Germinal center (tissue), 1 donor: ENCODE measurements at places on chromosomes 4 and X.

DNA sequence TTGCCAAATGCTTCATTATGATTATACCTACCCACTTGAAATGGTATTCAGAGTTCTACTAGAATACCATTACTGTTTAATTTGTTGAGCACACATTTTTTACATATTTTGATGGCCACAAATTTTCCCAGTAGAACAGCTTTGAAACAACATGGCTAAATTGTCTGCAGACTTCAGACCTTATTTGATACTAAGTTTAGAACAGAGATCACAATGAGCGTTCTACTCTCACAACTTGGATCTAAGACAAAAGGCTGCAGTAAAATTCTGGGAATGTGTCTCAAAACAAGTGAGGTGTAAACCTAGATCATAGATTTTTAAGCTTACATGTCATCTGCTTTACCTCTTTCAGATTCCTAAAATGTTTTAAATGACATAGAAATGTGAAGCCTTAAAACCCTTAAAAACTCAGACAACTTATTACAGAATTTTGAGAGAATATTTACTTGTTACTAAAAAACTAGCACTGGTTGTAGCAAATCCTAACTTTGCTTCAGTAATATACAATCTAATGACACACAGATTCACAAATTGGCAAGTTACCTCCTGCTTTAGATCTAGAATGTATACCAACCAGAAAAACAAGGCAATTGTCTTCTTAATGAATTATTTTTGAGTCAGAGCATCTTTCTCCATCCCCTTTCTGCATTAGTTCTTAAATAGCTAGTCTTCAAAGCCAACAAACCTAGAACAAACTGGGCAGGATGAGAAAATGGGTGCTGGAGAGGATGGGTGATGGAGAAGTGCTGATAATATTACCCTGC is 243.3 kb downstream of the SLC7A11 start:
- DNase-seq = no peak

DNA sequence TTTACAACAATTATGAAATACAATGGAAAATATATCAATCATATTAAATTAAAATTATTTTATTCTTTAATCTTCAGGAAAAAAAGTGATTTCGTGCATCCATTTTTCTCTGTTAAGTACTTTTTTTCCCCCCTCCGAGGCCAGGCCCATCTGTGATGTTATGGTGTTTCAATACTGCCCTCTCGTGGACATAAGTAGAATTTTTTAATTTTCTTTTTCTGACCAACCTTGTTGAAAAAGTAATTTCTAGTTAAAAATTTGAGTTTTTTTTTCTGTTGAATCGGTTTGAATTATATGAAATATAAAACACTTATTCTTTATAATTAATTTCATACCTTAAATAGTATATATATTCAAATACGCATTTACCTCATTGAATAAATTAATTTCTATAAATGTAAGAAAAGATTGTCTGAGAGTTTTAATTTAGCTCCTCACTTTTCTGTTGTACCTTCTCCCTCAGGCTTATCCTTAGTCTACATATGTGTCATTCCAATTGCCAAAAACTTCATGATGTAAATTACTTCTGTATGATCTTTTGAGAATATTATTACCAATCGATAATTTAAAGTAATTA is 175.8 kb upstream of the TECRL start:
- peak; percentile 3 for DNase-seq

DNA sequence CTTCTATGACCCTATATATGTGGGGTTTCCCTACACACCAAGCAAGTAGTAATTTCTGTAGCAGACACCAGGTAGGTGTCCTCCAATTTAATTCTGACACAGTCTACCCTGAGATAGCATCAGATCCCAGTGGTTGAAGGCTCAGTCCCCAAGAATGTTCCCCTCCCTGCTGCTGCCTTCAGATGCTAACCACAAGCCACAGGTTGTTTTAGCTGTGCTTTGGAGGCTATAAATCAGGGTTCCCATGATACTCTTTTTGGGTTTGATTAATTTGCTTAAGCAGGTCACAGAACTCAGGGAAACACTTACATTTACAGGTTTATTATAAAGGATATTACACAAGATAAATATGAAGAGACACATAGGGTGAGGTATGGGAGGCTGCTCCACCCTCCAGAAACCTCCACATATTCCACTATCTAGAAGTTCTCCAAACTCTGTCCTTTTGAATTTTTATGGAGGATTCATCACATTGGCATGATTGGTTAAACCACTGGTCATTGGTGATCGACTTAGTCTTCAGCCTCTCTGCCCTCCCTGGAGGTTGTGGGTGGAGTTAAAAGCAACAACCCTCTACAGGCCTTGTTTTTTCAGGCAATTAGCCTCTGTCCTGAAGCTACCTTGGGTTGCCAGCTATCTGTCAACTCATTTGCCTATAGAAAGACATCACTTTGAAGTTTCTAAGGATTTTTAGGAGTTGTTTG is 50.8 kb downstream of the GRIA2 start:
- no peak for DNase-seq

DNA sequence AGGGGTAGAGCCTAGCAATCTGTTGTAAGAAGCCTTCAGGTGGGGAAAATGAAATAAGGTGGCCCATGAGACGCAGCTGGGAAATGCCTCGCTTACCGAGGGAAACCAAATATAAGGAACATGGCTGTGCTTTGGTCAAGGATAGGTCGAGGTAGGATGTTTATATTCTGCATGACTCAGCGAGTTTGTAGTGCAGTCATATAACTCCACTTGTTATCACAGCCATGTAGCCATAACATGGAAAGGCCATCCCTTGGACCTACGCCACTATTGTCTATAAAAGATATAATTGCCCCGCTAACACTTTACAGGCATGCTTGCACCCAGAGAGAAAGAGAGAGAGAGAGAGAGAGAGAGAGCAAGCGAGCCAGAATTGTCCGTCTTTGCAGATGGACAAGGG is 80.9 kb upstream of the GLRA2 start:
- no peak for DNase-seq

GRCh38 chrX:17644001-17644400 is 93.3 kb upstream of the SCML1 start:
- DNase-seq = no peak

GRCh38 chrX:46333550-46333949 is 211.7 kb downstream of the ZNF674 start:
- DNase-seq = no peak

DNA sequence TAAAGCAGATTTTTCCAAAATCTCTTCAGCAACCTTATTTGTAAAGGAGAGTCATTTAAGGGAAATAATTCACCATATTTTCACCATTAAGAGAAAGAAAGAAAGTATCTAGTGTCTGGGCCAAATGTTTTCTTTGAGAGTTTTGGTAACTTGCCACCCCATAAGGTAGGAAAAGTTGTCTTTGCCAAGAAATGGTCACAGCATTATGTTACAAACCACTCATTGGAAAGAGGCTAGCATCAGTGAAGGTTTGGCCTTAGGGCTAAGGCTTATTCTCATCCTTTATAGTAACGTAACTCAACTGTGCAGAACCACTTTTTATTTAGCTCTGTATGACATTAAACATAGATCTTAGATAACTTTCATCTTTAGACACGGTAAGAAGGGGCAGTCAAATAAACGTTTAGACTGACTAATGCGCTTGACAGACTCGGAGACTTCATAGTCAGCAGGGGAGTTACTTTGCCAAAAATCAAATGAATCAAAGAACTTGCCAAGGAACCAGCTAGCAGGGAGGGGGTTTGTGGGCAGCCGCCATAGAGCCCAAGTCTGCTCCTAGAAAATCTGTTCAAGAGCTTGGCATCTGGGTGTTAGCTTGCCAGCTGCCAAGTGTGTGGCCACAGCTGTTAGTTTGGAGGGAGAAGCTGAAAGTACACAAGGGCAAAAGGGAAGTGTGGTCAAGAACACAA is 182.8 kb upstream of the GRID2 start:
- no peak for DNase-seq

DNA sequence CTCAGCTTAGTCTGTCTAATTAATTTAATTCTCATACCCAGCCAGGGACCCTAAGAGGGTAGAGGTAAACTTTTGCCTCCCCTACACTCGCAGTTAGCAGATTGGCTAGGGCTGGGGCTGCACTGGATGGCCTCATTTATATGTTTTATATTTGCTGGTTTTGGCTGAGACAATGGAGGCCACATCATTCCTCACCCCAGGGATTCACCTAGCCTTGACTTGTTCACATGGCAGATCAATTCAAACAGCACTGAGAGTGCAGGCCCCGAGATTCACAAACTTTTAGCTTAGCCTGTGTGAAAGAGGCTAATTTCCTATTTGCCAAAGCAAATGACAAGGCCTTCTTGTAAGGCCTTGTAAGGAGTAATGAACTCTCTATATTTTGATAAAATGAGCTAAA is 844.4 kb downstream of the ARAP2 start:
- DNase-seq = no peak

GRCh38 chr4:42881253-42881652 is 11.3 kb upstream of the GRXCR1 start:
- no peak for DNase-seq

GRCh38 chr4:20480165-20480947 is 219.9 kb upstream of the PACRGL start:
- no peak for DNase-seq

- peak; percentile 42 for DNase-seq
Observed at GRCh38 chr4:76729460-76729859, 168.5 kb downstream of the SOWAHB start.

GRCh38 chrX:129823522-129823921 is 20.2 kb downstream of the ZDHHC9 start:
- DNase-seq = no peak

- DNase-seq = no peak
Observed at GRCh38 chr4:121958777-121959176, 6.9 kb upstream of the TRPC3 start.

DNA sequence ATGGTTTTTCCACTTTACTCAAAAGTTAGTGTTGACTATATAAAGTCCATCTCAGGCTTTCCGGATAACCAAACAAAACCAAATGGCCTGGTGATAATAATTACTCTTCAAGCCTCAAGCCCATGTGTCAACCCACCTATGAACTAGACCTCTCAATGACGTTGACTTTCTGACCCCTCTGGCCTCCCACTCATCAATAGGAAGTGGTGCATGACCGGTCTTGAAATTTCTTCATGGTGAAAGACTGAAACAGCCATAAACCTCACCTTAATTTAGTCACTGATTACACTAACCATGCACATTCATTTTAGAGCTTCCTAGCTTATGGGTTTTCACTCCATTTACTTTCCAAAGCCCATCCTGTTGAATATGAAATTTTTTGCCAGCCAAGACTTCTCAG is 276.0 kb downstream of the KLHL13 start:
- DNase-seq = no peak

GRCh38 chr4:122356317-122356808 is 22.4 kb upstream of the ADAD1 start:
- DNase-seq = no peak

- DNase-seq = no peak
Observed at GRCh38 chr4:111066447-111066846, 443.6 kb upstream of the PITX2 start.

GRCh38 chrX:68454476-68455150 is 21.3 kb upstream of the OPHN1 start:
- DNase-seq = no peak

DNA sequence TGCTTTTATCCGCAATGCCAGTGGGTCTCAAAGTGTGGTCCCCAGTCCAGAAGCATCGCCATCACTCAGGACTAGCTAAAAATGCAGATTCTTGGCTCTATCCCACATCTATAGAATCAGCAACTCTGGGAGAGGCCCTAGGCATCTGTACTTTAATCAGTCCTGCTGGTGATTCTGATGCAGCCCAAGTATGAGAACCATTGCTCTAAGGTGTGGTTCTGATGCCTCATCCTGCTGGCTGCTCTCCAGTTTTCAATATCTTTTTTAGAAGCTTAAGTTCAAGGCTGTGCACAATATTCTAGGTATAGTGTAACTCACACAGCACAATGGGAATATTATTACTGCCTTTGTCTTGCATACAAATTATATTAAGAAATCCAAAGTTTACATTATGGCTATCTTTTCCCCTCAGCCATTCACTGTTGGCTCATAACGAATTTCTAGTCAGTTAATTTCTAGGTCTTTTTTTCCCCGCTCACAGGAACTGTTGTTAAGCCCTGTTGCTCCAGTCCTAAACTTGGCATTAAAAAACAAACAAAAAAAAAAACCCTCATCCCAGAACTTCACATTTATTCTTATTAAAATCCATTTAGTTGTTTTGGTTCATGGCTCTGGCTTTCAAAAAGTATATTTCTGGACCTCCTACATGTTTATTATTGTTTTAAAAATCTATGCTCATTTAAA is 109.1 kb downstream of the PHEX start:
- no peak for DNase-seq

GRCh38 chr4:4521136-4521535 is 20.7 kb downstream of the STX18 start:
- no peak for DNase-seq

DNA sequence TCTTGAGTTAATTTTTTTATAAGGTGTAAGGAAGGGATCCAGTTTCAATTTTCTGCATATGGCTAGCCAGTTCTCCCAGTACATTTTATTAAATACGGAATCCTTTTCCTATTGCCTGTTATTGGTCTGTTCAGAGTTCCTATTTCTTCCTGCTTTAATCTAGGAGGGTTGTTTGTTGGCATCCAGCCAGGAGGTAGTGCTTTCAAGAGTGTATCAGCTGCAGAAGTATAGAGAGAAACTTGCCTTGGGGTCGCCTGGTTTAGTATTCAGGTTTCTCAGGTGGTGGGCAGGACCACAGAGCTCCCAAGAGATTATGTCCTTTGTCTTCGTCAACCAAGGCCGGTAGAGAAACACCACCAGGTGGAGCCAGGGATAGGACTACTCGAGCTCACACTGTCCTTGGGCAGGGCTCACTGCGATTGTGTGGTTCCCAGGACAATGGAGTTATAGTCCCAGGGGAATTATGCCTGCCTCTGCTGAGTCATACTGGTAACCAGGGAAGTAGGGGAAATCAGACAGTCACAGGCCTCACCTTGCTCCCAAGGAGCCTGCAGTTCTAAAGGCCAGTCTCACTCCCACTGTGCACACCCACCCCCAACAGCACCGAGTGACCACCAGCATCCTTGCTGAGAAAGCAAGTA is 168.1 kb downstream of the VSIG4 start:
- DNase-seq = no peak

DNA sequence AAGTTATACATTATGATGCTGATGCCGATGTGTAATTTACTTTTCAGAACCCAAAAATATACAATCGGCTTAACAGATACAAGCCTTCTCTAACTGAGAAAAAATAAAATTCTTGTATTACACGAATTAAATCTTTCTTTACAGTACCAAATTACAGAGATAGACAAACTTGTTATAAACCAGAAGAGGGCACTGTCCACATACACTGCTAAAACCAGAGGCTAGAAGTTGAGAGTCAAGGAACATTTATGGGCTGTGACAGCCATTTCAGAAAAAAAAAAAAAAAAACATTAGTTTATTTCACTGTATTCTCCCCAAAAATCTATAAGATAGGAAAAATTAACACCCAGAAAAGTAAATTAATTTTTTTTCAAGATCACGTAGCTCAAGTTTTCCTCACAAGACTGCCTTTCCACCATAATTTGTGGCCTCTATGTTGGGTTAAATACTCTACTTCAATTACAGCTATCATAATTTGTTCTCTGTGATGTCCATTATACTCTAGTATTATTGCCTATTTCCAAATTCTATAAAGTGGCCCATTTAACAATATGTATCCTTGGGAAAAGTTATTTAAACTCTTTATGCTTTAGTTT is 12.0 kb downstream of the EREG start:
- peak; percentile 23 for DNase-seq
